Liver (tissue), 10 donors: ENCODE measurements at places on chromosomes 6 and 20. TPM values are rescaled to one million over a fixed set of nuclear protein-coding genes. Genes with fewer than 3 reads are reported as not detected.

Gene SFTA2
- polyA plus RNA-seq, result 0.60 TPM

Gene POPDC3
- polyA plus RNA-seq, result not detected

Gene FOXS1
- 0.21 TPM for polyA plus RNA-seq

GRCh38 chr6:106092279-106092678 lies 6.1 kb downstream of the PRDM1 start:
- no peak for DNase-seq

- DNase-seq, result no peak
These were observed 26.4 kb upstream of the PTGIS start for GRCh38 chr20:49594143-49594930.

GRCh38 chr6:72022830-72023229 lies 136.5 kb downstream of the RIMS1 start:
- no peak for DNase-seq

DNA sequence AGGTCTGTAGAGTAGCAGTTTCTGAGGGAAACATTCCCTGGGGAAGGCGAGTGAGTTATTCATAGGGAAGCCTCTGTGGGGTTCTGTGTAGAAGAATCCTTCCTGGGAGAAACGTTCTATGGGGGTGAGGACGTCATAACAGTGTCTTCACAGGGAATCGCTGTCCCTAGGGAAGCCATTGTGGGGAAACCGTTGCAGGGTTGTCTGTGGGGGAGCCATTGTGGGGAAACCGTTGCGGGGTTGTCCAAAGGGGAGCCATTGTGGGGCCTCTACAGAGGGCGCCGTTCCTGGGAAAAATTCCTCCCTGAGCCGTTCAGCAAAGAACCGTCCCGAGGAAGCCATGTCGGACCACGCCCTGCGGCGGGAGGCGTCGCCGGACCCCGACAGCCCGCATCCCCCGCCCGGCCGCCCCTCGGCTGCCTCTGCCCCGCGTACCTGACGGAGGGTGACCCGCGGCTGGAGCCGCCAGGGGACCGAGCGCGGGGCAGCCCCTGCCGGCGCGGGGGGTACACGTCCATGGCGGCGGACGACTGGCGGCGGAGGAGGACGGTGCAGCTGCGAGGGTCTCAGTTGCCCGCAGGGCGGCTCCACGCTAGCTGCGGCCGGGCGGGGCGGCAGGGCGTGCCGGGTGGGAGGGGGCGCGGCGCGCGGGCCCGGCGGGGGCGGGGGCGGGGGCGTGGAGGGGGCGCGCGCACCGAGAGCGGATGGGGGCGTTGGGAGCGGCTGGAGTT lies at the start of gene DNAAF9:
Gene DNAAF9 (minus strand): TSS at position 630 of the 731 bp plus-strand sequence. CDS start 112 bp downstream, at position 518.
- peak; percentile 46 for DNase-seq

- DNase-seq, result no peak
These were observed 585.3 kb upstream of the BTBD3 start for GRCh38 chr20:11332381-11332780.

DNA sequence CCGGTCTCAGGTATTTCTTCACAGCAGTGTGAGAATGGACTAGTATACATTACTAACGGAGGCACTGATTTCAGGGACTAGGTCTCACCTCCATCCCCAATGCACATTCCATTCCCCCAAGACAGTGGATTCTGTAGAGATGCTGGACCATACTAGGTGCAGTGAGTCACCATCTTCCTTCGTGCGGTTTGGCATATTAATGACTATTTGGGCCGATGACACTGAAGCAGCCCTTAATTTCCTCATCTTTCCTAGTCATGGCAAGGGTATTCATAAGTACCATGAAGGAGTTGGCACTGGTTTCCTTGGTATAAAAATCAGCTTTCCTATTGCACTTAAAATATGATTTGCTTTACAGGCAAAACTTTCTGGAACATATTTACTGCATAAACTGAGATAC lies 121.4 kb upstream of the TRAF3IP2 start:
- DNase-seq, result no peak

DNA sequence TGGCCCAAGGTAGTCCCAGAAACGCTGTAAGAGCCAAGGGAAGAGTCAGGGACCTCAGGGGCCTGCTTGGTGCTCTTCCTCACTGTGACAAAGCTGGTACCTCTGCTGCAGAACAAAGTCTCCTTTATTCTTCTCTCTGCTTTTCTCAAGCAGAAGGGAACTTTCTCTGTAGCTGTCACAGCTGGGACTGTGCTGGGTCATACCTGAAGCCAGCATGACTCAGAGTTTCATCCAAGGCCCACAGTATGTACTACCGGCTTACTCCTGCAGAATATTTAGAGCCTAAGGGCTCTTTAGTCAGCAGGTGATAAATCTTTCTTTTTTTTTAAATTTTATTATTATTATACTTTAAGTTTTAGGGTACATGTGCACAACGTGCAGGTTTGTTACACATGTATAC lies 183.2 kb downstream of the TINAG start:
- no peak for DNase-seq

- no peak for DNase-seq
These were observed 219.3 kb upstream of the RNF217 start for GRCh38 chr6:124742971-124743370.

DNA sequence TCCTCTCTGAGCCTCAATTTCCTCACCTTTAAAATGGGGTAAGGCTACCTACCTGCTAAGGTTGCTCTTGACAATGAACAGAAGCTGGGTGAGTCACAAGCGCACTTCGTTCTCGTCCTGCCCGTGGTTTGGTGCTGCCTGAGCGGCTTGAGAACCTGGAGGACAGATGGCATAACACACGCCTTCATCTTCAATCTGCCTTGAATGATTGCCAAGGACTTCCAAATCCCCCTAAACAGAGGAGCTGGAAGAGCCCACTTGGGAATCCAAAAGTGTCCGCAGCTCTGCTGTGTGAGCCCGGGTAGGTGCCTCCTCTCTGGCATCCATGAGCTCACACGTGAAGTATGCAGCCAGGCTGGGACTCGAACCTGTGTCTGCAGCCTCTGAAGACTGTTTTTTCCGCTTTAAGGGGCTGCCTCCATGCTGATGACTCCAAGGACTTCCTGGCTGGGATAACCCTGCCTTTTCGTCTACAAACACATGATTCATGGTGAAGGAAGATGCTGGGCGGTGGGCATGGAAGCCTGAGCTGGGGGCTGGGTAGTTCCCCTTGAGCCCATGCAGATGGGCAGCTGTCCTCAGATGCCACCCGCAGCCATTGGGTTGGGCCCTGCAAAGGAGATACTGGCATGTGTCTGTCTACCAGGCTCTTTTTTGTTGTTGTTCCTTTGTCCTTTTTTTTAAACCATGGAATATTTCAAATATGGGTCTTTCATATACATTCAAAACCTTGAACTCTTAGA lies 25.3 kb upstream of the CSNK2A1 start:
- no peak for DNase-seq
